ENCODE measurements at places on chromosomes 7 and 10. TPM values are rescaled to one million over a fixed set of nuclear protein-coding genes. Genes with fewer than 3 reads are reported as not detected.

- no peak for DNase-seq
These were observed 148.6 kb downstream of the GRK5 start for GRCh38 chr10:119355930-119356329.

GRCh38 chr10:128631801-128632241 lies 505.6 kb upstream of the MKI67 start:
- DNase-seq, result no peak

- no peak for DNase-seq
These were observed 4.4 kb upstream of the ST7 start for GRCh38 chr7:116948934-116949333.

- DNase-seq, result no peak
These were observed 21.8 kb downstream of the BBIP1 start for GRCh38 chr10:110897184-110897583.

DNA sequence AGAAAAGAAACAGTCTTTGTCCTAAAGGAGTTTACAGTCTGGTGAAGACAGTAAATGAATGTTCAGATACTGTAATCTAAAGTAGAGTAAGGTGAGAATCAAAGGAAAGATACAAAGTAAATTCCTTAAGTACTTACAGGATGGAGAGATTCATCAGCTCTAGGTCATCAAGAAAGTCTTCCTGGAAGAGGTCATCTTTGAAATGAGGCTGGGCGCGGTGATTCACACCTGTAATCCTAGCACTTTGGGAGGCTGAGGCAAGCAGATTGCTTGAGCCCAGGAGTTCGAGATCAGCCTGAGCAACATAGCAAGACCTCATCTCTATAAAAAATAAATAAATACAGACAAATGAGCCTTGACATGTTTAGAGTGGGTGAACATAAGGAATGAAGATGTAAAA lies 18.3 kb downstream of the FHIP2A start:
- DNase-seq, result no peak

GRCh38 chr10:22111260-22111659 lies 106.6 kb downstream of the EBLN1 start:
- no peak for DNase-seq

DNA sequence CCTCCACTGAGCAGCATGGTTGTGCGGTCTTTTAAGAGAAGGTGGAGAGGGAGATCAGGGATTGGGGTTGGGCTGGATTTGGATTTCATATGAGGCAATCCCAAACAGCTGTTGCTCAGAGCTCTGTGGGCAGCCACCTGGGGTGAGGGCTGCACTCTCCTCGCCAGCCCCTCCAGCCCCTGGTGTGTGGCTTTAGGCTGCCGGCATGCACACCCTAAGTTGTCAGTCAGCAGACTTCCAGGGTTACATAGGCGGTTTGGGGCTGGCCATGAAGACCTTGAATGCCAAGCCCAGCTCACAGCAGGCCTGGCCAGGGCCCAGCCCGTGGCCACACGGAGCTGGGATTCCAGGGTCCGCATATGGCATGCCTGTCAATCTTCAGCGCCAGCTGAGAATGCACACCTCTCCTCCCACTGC lies 54.8 kb downstream of the ZMIZ1 start:
- no peak for DNase-seq

DNA sequence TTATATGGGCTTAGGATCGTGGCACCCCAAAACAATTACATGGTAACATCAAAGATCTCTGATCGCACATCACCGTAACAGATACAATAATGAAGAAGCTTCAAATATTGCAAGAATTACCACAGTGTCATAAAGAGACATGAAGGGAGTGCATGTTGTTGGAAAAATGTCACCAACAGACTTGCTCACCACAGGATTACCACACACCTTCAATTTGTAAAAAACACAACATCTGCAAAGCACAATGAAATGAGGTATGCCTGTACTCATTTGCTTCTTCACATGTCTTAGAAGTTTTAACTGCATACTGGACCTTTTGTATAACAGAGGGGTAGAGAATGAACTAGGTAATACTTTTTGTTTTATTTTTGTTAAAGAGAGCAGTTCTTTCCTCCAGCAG lies 96.6 kb downstream of the TPST1 start:
- DNase-seq, result no peak

DNA sequence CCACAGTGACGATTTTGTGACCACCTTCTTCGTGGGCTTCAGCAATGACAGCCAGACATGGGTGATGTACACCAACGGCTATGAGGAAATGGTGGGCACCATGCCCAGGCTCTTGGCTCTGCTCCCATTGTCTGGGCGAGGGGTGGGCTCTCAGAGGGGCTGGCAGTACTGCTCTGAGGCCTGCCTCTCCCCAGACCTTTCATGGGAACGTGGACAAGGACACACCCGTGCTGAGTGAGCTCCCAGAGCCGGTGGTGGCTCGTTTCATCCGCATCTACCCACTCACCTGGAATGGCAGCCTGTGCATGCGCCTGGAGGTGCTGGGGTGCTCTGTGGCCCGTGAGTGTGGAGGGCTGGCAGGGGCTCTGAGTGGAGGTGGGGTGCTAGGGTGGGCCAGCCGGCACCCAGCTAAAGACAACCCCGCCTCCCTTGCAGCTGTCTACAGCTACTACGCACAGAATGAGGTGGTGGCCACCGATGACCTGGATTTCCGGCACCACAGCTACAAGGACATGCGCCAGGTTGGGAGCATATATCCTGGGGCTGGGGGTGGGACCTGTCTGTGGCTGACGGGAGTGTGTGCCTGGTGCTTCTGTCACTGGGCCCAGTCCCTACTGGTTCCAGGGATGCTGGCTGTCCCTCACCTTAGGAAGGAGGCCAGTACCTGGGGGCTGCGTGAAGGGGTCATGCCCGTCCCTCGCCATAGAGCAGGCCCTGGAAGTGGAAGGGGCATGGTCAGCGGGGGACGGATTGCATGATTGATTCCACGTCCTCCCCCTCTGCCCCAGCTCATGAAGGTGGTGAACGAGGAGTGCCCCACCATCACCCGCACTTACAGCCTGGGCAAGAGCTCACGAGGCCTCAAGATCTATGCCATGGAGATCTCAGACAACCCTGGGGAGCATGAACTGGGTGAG lies 6.8 kb downstream of the AEBP1 start:
- DNase-seq, result no peak

DNA sequence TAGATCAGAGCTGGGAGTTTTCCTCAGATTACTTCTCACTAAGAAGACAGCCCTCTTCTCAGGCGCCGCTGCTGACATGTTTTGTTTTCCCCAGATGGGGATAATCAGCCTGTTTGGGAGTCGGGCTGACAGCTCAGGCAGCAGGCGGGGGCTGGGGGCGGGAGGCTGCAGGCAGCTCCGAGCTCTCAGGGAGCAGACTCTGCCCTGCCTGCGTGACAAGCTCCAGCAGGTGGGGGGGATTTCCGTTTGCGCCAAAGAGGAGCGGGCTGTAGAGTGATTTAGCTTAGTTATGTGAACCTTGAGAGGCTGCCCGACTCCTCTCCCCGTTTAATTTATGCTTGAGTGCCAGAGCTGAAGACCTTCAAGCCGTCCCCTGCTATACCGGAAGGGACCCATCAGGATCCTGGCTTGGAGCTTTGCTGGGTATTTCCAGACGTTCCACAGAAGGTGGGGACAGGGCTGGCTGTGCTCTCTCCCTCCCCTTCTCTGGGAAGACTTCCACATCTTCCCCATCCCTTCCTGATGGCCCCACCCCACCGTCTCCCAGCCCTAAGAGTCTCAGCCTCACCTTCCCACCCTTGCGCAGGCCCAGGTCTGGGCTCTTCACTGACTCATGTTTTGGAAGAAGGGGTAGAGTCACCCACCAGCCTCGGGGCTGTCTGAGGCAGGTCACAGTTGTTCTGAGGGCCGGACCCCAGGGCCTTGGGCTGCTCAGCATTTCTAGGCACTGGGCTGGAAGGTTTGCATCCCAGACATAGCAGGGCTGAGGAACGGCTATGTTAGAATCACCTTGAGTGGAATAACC lies 24.7 kb upstream of the ADCYAP1R1 start:
- DNase-seq, result no peak

DNA sequence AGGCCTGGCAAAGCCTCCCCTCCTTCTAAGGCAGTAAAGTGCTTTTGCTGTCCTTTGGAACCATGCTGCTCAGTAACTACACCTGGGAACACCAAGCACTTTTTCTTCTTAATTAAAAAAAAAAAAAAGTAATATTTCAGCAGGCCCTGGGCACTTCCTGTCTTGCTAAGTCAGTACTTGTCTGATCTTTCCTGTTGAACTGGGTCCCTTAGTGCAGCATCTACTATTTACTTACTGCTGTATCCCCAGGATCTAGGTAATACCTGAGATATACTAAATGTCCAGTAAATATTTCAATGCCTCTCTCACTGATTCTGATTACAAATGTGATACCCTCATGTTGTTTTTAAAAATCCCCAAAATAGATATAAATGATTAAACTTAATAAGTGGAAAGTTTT lies 77.4 kb downstream of the PPP1R3C start:
- no peak for DNase-seq

GRCh38 chr7:138137423-138138171 lies 61.3 kb downstream of the AKR1D1 start:
- DNase-seq, result no peak

GRCh38 chr10:126014309-126014708 lies 117.9 kb downstream of the FANK1 start:
- DNase-seq, result no peak

DNA sequence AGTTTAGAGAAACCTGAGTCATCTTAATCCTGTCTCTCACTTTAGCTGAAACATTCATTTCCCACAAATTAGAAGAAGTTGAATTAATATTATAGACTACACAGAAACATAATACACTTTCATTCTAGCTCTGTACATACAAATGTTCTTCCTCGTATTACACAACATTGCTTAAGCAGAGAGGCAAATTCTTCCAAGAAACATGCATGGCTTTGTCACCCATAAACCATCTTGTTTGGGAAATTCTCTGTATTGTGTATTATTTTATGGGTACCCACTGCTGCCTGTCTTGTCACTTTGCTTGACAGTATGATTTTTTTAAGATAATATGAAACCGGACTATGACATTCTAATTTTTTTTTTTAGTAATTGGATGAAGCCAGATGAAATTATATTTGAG lies 104.0 kb downstream of the SRI start:
- no peak for DNase-seq

DNA sequence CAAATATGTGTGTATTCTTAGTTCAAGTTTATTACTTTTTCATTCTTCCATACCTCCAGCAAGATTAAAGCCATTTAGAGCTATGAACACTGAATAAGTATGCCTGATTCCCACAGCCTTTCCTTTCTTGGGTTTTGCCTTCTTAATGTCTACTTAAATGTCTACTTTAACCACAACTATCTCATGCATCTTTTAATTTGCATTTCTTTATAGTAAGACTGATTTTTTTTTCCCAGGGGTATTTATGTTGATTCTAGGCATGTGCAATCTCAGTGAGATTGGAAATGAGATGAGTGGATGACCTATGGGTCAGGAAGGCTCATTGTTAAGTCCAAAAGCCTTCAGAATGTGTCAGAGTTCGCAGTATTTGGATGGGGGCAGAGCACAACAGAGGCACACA lies 3.6 kb downstream of the PCBD1 start:
- DNase-seq, result no peak

GRCh38 chr10:68558478-68558877 lies 1.7 kb upstream of the TET1 start:
- no peak for DNase-seq

GRCh38 chr7:8500286-8500685 lies 66.9 kb downstream of the NXPH1 start:
- no peak for DNase-seq

DNA sequence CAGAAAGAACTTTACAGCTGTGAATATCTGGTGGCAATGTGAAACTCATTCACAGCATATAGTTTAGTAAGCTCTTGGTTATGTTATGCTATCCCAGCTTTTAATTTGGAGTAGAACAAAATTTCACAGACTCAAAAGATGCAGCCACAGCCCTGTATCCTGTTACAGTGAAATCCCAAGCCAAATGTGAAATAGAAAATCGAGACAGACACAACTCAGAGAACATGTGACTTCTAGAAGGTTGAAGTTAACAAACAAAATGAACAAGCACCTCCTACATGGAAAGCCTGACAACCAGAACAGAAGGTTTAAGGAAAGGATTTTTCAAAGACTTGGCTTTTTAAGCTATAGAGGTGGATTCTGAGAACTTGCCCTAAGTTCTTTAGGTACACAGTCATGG lies 39.6 kb downstream of the JAZF1 start:
- no peak for DNase-seq

GRCh38 chr7:35483568-35483967 lies 211.4 kb downstream of the HERPUD2 start:
- no peak for DNase-seq

- no peak for DNase-seq
These were observed 34.8 kb downstream of the CDH23 start for GRCh38 chr10:71431239-71432100.

- DNase-seq, result no peak
These were observed 143.3 kb downstream of the KCNMA1 start for GRCh38 chr10:77494327-77494726.

- DNase-seq, result peak; percentile 26
These were observed 161.2 kb downstream of the TAX1BP1 start for GRCh38 chr7:27901028-27901760.

- DNase-seq, result no peak
These were observed 414.7 kb upstream of the SEMA3C start for GRCh38 chr7:81333536-81333935.

DNA sequence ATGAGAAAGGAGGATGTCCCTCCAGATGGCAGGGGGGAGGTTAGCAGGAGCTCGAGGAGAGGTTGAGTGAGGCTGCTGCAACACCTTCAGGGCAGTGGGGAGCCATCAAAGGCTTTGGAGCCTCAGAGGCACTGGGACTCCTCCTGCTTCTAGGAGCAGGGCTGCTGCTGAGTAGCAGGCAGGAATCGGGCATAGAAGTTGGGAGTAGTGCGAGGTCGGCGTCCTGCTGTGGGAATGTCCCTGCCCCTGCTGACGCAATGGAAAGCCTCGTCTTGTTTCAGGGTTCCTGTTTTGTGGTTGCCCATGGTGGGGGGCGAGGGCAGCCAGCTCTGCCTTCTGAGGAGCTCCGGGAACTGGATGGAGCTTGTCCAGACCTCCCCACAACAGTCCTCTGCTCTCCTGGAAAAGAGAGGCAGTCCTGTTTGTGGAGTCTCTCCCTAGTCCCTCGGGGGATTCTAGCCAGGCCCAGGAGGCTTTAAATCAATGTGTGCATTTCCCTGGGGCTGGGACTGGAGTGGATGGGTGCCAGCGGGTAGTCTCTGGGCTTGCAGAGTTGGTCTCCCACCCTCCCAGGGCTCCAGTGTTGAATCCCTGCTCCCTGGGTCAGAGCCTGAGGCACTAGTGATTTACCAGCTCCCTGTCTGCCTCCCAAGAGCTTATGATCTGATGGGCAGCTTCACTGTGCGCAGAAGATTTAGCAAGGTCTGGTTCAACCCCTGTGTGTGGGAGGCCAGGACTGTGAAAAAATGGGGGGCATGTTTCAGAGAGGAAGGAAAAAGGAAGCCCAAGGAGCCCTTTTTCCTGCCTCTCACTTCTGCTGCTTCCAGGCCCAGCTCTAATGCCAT lies 98.7 kb upstream of the PPIF start:
- no peak for DNase-seq

- no peak for DNase-seq
These were observed 776.4 kb upstream of the AUTS2 start for GRCh38 chr7:68821846-68822245.

The VWDE gene
- total RNA-seq, result 3.5 TPM

The RNF32 gene
- 0.60 TPM for total RNA-seq

The KLLN gene
- 1.4 TPM for total RNA-seq

The THNSL1 gene
- total RNA-seq, result 8.8 TPM

The VSTM4 gene
- not detected for total RNA-seq

The HMX2 gene
- not detected for total RNA-seq

The IDI2 gene
- total RNA-seq, result not detected

The PLEKHS1 gene
- total RNA-seq, result not detected

The FXYD4 gene
- not detected for total RNA-seq

The SYT15B gene
- total RNA-seq, result 0.13 TPM

The SUFU gene
- 14.3 TPM for total RNA-seq

Measured in naive thymus-derived CD8-positive, alpha-beta T cell (primary cell).